ENCODE measurements at places on chromosomes 4 and X.

DNA sequence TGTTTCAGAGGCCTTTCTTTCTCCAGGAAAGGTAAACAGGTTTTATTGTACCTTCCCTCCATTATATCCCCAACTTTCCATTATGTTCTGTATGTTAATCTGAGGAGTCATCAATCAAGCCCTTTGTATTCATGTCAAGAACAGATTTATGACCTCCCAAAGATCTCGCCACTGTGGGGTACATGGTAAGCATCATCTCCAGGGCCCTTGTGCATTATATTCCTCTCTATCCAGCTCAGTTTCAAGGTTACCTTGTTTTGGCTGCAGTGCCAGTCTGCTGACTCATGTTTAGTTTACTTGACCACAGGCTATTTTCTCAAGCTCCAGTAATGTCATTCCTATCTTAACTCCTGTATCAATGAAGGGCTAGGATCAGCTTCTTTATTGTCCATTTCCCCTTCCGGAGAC is 125.1 kb upstream of the FRMPD4 start:
- no peak for DNase-seq

GRCh38 chr4:147831551-147832171 is 99.8 kb downstream of the ARHGAP10 start:
- no peak for DNase-seq

DNA sequence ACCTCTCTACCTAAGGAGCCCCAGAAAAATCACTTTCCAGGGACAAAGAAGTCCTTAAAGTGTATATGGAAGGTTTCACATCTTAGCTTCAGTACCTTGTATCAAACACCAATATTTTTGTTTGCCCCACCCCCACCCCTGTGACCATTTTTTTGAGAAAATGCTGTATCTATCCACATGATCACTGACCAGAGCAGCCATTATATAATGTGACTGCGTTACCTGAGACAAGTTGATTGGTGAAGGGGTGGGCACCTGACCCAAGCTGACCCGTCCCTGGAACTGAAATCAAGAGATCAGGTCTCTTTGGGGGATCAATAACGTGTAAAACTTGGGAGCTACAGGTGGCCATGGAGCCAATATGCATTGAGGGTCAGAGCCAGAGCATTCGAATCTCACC is 10.7 kb downstream of the TIFA start:
- no peak for DNase-seq

- no peak for DNase-seq
Measured at GRCh38 chrX:23699636-23700194, 32.4 kb downstream of the PRDX4 start.

DNA sequence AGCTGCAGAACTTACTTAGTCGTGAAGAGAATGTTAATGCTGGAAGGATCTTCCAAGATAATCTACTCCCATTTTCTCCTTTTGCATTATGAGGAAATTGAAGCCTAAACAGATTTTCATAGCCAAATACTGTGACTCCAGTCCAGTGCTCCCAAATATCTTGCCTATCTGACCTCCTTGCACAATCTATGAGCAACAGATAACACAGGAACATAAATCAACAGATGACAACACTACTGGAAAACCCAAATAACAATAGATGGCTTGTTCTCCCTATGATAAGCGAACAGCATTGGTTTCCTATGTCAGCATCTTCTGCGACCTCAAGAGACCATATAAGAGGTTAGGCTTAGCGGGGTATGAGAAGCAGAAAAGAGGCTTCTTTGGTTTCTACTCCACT is 88.0 kb downstream of the CORIN start:
- no peak for DNase-seq

- no peak for DNase-seq
Measured at GRCh38 chr4:102541697-102542096, 40.5 kb downstream of the NFKB1 start.
